Activated naive CD4-positive, alpha-beta T cell treated with anti-CD3 and anti-CD28 coated beads for 36 hours (primary cell): ENCODE measurements at places on chromosomes 13 and 19. TPM values are rescaled to one million over a fixed set of nuclear protein-coding genes. Genes with fewer than 3 reads are reported as not detected.

The NDUFA11 gene
- 228 TPM for total RNA-seq

- no peaks in the 10 kb centered on the region for H3K4me1 ChIP-seq
- DNase-seq: no peak
- no peaks in the 10 kb centered on the region for H3K27me3 ChIP-seq
- no peak overlapping the region for H3K4me3 ChIP-seq
Observed at GRCh38 chr13:78420814-78421213, 182.5 kb downstream of the POU4F1 start.

The ANKRD24 gene
- total RNA-seq: 2.6 TPM

The FCAR gene
- total RNA-seq: not detected

DNA sequence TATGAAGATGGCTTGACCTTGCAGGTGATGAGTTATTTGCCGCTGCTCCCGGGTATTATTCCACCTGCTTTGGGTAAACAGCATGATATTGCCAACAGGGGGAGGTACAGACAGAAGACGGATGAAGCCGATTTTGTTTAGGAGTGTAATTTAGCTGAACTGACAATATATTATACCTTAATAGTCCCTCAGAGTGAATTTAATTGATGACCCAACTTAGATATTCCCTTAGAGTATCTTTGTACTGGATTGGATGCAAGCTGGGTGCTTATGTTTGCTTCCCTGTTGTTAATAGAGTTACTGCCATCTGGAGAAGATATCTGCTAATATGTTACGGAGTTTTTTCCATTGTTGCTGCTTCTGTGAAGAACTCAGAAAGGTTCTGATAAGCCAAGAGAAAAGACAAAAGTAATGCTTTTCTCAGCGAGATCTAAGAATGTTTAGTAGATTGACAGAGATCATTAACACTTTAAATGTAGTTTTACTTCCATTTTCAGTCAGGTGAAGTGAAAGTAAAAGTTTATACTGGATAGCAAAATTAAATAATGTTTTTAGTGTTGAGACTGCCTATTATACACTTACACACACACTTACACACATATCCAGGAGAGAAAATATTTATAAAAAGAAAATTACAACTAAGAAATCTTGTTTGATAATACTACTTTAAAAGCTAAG, 2220.8 kb upstream of the PCDH20 start:
- H3K36me3 ChIP-seq: no peaks in the 10 kb centered on the region
- DNase-seq: no peak
- peak overlapping the region; percentile 38 for H3K4me3 ChIP-seq
- H3K27me3 ChIP-seq: no peaks in the 10 kb centered on the region
- no peak overlapping the region for H3K27ac ChIP-seq

GRCh38 chr13:39957868-39958677, 302.6 kb downstream of the COG6 start:
- H3K4me3 ChIP-seq: peak overlapping the region; percentile 42
- no peaks in the 10 kb centered on the region for H3K27me3 ChIP-seq
- no peak for DNase-seq
- no peaks in the 10 kb centered on the region for H3K36me3 ChIP-seq
- H3K4me1 ChIP-seq: peaks cover 44% of the 10 kb centered on the region

The APOC4 gene
- total RNA-seq: not detected

- peaks cover 29% of the 10 kb centered on the region for H3K36me3 ChIP-seq
- peak; percentile 79 for DNase-seq
- peak overlapping the region; percentile 90 for H3K4me3 ChIP-seq
- H3K27me3 ChIP-seq: no peaks in the 10 kb centered on the region
- H3K4me1 ChIP-seq: peaks cover 73% of the 10 kb centered on the region
Observed at GRCh38 chr19:41886761-41887710, 4.1 kb downstream of the ARHGEF1 start.
